ENCODE measurements at places on chromosomes 4 and X. TPM values are rescaled to one million over a fixed set of nuclear protein-coding genes. Genes with fewer than 3 reads are reported as not detected.

Gene RAB41
- polyA plus RNA-seq = not detected

Gene SYP
- polyA plus RNA-seq = 8.3 TPM

Gene CXCL11
- polyA plus RNA-seq = 0.06 TPM

Gene AKAP14
- polyA plus RNA-seq = not detected

Gene TEX13D
- not detected for polyA plus RNA-seq

Gene FSTL5
- polyA plus RNA-seq = 0.06 TPM

Gene RS1
- polyA plus RNA-seq = not detected

Gene NAA11
- not detected for polyA plus RNA-seq

Gene SPARCL1
- 1,320 TPM for polyA plus RNA-seq

DNA sequence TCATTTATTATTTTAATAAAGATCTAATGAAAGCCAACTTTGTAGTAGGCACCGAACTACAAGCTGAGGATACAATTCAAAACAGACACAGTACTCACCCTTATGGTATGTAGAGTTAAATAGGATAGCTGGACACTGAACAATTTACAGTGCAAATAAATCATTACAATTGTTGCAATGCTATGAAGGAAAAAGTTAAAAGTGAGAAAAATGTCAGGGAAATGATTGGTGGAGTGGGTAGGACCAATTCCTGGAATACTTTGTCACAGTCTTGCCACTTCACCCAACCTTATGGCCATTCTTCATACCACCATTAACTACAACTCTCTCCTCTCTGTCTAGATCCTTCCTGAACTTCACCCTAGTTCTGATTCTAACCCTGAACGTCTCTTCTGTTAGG, 70.1 kb upstream of the CCSER1 start:
- no peak for DNase-seq

- no peak for DNase-seq
Measured at GRCh38 chrX:39773150-39773549, 324.6 kb downstream of the BCOR start.

GRCh38 chr4:55561889-55562288, 15.2 kb upstream of the CLOCK start:
- no peak for DNase-seq

GRCh38 chrX:29453333-29453732, 762.0 kb upstream of the MAGEB2 start:
- DNase-seq = no peak

GRCh38 chr4:11194431-11194830, 234.3 kb downstream of the HS3ST1 start:
- DNase-seq = no peak

GRCh38 chrX:49829016-49829415, at the start of gene PAGE4:
Gene PAGE4, plus strand, starts transcription at chrX:49829303. Its CDS starts 1,126 bp downstream, at chrX:49830429.
- no peak for DNase-seq

DNA sequence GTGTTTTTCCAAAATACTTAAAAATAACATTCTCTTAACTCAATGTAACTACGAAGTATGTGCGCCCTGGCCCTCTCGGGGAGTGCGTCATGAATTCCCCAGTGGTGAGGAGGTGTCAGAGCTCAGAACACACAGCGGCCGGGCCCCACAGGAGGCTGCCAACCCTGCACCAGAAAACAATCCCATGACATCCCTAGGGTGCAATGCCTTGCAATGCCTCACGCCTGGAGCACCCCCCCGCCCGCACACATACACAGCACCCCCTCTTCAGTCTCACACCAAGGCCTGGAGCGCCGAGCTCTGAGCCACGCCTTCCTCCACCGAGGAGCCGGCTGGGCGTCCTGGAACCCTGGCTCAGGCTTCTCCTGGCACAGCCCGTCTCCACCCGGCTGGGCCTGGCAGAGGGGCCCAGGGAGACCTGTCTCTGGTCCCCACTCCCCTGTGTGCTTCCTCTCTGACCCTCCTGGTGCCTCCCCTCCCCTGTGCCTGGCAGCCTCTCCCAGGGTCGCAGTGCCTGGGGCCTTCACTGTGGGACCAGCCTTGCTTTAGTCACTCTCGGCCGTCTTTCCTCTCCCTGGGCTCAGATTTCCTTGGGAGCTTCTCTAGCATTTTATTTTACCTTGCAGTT, 108.2 kb upstream of the ADRA2C start:
- no peak for DNase-seq

GRCh38 chr4:108834166-108834834, 71.4 kb upstream of the ETNPPL start:
- DNase-seq = no peak

- no peak for DNase-seq
Measured at GRCh38 chr4:162839814-162840213, 326.9 kb downstream of the NAF1 start.

- DNase-seq = no peak
Measured at GRCh38 chr4:173585876-173586572, 56.0 kb upstream of the HAND2 start.

DNA sequence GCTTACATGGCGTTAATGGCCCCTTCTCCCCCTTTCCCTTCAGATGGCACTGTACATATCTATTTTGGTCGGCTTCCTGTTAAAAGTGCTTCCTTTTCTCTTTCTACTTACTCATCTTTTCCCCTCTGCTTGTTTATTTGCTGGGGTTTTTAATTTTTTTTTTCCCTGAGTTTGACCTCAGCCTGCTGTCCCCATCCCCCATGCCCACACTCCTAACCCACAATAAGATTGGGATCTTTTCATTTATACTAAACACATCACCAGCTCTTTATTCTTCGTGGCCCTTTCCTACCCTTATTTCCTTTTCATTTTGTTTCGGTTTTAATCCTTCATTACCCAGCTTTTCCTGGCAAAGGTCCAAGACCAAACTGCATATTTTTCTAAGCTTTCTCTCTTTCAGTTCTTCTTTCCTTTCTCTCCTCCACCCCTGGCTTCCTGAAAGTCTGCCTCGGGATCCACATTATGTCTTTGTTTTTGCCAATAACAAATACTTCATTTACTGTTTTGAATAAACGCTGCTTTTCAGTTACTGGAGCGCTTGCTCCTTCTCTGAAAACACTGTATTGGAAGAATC, 152.0 kb upstream of the USP9X start:
- DNase-seq = peak; percentile 28

DNA sequence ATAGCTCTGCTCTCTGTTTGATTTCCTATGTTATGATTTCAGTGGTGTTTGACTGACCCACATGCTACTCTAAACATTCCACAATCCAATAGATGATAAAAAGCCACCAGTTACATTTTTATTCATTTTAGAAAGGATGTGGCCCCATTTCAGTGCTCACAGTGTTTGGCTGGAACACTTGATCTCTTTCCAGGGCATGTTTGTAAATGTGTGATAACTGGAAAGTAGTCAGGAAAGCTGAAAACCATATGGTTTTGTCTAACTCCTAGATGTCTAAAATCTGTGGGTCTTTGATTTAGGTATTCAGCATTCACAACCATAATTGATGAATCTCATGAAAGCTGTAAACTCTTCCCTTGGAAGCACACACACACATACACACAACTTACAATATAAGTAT, 904.9 kb upstream of the AGA start:
- no peak for DNase-seq

- no peak for DNase-seq
Measured at GRCh38 chrX:5733501-5733900, 495.2 kb downstream of the NLGN4X start.

DNA sequence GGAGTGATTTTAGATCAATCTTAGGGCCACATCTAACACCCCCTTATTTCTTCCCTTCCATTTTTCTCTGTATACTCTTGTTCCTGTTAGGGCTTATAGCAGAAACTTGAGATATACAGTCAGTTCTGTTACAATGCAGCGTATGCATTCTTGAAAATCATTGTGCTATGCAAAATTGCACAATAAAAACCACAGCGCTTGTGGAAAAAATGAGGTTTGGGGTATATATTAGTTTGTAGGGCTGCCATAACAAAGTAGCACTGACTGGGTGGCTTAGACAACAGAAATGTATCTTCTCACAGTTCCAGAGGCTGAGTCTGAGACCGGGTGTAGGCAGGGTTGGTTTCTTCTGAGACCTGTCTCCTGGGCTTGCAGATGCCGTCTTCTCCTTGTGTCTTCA, 59.0 kb downstream of the WWC2 start:
- DNase-seq = no peak

DNA sequence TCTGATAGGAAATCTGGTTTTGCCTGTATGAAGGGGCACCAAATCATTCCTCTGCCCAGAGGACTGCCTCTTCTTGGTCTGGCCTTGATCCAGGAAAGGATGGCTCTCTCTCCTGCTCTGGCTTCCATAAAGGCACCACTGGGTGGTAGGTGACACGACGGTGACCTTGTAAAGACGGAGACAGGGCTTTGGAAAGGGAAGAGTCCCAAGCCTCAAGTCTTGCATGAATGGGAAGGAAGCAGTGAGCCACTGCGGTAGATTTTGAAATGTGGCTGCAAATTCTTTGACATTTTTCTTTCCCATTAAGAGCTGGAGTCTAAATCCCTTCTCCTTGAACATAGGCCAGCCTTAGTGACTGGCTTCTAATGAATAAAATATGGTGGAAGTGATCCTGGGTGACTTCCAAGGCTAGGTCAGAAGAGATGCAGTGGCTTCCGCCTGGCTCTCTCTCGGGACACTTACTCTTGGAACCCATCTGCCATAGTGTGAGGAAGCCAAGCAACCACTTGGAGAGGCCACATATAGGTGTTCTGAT, 347.4 kb downstream of the BCOR start:
- DNase-seq = no peak

- no peak for DNase-seq
Measured at GRCh38 chrX:11050013-11050412, 61.1 kb upstream of the HCCS start.

DNA sequence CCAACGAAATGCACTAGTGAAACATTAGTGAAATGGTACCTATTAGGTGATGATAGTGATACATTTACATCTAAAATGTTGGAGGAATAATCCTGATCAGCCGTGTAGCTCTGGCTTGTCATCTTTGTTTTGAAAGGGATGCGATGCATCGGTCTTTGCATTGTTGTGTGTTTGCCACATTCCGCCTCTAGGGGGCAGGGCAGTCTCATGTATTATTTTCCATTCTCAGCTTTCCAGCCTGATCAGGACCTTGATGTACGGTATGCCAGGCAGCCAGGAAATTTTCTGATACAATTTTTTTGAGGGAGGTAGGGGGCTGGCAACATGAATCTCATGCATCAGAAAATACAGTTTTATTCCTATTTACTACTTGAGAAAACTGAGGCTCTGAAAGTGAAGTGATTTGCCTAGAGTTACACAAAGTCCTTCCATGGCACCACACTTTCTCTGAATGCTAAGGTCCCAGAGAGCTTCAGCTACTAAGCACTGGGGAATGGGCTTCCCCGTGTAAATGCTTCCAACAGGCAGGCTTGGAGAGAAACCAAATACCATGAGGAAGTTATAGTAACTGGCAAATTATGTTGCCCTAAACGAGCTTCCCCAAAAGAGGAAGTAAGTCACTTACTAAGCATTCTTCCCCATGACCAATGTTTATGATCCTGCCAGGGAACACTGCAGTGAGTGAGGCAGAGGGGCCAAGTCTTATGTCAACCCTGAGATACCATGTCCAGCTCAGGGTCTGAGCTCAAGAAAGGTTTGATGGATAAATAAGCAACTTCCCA, 31.8 kb upstream of the IQSEC2 start:
- no peak for DNase-seq

- no peak for DNase-seq
Measured at GRCh38 chr4:104451573-104451972, 43.1 kb downstream of the CXXC4 start.

DNA sequence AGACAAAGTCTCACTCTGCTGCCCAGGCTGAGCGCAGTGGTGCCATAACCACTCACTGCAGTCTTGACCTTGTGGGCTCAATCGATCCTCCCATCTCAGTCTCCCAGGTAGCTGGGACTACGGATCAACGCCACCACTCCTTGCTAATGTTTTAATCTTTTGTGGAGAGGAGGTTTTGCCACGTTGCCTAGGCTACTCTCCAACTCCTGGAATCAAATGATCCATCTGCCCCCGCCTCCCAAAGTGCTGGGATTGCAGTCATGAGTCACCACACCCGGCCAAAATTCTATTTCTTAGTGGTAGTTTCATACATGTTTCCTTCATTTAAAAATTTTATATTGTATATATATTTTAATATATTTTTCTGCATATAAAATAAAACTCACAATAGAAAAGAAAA, 125.8 kb upstream of the CLNK start:
- DNase-seq = no peak

GRCh38 chr4:156615066-156615531, 356.5 kb downstream of the PDGFC start:
- DNase-seq = no peak

GRCh38 chrX:17390419-17390850, 15.4 kb downstream of the NHS start:
- no peak for DNase-seq

GRCh38 chrX:126272795-126273497, 106.9 kb upstream of the DCAF12L2 start:
- DNase-seq = no peak

- peak; percentile 64 for DNase-seq
Measured at GRCh38 chrX:40543661-40544328, 37.0 kb upstream of the ATP6AP2 start.

DNA sequence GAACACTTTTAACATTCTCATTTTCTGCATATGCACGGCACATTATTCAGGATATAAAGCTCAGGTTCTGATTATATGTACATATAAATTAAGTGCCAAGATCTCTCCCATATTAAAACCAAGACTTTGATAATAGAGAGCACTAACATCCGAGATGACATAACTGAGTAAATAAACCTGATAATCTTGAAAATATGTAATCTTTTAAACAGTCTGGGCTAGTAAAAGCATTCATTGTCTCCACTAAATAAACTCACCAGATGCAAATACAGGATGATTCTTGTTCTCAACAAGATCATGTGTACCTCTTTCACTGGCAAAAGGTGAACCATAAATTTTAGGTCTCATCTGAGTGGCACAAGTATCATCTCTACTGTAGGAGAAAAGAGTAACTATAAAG, 942.2 kb downstream of the TRAM1L1 start:
- no peak for DNase-seq

DNA sequence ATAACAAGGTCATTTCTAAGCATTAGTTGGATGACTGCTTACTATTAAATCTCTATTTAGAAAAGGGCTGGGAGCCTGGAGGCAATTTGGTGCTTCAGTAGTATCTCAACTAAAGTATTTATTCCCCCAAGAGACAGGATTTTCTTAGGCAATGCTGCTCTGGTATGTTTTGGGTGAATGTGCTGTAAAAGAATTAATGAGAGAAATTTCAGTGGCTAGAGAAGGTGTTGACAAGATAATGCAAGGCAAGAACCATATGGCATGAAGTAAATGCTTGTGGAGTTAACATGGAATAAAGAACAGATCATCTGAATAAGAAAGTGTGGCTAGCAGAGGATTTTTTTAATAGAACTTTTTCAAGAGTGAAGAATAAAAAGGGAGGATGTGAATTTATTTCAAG, 3.9 kb downstream of the CYP2U1 start:
- no peak for DNase-seq

GRCh38 chr4:87007528-87008446, 73.0 kb downstream of the AFF1 start:
- DNase-seq = no peak

GRCh38 chrX:111005166-111005565, 90.8 kb upstream of the PAK3 start:
- DNase-seq = no peak
